H9 (cell line): ENCODE measurements at places on chromosomes 4 and X.

GRCh38 chr4:1608196-1608820, 75.8 kb downstream of the FAM53A start:
- DNase-seq = no peak

GRCh38 chr4:169253904-169254303, 16.9 kb downstream of the SH3RF1 start:
- no peak for DNase-seq

GRCh38 chr4:122679946-122680345, 52.6 kb upstream of the BBS12 start:
- DNase-seq = no peak

- no peak for DNase-seq
Observed at GRCh38 chr4:2304877-2305561, 43.1 kb upstream of the MXD4 start.

GRCh38 chr4:38461342-38461741, 202.7 kb upstream of the KLF3 start:
- DNase-seq = no peak

- DNase-seq = no peak
Observed at GRCh38 chr4:186445040-186445439, 110.3 kb downstream of the MTNR1A start.

GRCh38 chrX:30798810-30799209, 90.2 kb downstream of the TAB3 start:
- no peak for DNase-seq

- DNase-seq = no peak
Observed at GRCh38 chrX:114038358-114038757, 545.5 kb upstream of the HTR2C start.

- DNase-seq = no peak
Observed at GRCh38 chrX:112967903-112968302, 127.3 kb upstream of the AMOT start.

GRCh38 chr4:99949034-99949998, 759 bp downstream of the H2AZ1 start:
- DNase-seq = peak; percentile 93

GRCh38 chr4:5780831-5781480, 70.0 kb downstream of the EVC start:
- DNase-seq = peak; percentile 19

DNA sequence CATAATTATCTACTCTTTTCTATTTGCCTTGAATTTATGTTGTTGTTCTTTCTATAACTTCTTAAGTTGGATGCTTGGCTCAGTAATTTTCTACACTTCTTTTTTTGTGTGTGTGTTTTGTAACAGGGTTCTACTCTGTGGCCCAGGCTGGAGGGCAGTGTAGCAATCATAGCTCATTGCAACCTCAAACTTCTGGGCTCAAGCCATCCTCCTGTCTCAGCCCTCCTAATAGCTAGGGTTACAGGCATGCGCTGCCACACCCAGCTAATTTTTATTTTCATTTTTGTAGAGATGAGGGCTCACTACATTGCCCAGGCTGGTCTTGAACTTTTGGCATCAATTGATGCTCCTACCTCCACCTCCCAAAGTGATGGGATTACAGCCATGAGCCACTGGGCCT, 20.7 kb upstream of the UCHL1 start:
- DNase-seq = no peak

GRCh38 chr4:141654098-141654497, 17.7 kb downstream of the IL15 start:
- peak; percentile 68 for DNase-seq

- DNase-seq = no peak
Observed at GRCh38 chr4:88854481-88854880, 156.9 kb upstream of the NAP1L5 start.

- peak; percentile 59 for DNase-seq
Observed at GRCh38 chrX:153684467-153685155, 3.1 kb upstream of the SLC6A8 start.

DNA sequence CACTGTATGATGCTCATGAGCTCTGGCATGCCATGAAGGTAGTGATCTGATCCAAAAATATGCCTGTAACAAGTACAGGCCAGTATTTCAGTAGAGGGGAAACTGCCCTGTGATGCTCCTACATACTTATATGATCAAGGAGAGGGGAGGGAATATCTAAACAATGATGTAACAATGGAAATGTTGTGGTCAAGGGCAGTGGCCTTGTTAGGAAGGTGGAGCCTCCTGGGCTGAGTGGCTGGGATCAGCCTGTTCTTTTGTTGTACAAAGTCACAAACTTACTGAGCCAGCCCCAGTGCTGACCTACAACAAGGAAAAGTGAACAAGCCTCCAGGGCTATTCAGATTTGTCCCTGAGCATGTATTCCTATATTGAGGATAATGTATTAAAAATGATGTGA, 70.3 kb downstream of the ANXA10 start:
- no peak for DNase-seq

DNA sequence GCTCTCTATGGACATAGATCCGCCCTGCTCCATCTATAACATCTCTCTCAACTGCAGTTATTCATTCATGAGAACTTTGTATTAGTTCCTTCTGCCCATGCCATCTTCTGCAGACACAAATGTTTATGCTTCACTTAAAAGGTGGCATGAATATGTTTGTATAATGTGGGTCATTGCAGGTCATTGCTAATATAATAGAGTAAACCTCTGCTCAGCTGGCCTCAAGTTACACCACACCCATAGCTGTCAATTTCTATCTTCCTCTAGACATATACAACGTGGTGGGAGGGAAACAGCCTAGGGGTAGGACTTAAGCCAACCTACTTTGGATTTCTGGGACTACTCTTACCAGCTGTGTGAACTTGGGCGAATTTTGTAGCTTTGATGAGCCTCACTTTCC, 129.8 kb downstream of the ATXN3L start:
- no peak for DNase-seq
